ENCODE measurements at places on chromosomes 3 and 15.

DNA sequence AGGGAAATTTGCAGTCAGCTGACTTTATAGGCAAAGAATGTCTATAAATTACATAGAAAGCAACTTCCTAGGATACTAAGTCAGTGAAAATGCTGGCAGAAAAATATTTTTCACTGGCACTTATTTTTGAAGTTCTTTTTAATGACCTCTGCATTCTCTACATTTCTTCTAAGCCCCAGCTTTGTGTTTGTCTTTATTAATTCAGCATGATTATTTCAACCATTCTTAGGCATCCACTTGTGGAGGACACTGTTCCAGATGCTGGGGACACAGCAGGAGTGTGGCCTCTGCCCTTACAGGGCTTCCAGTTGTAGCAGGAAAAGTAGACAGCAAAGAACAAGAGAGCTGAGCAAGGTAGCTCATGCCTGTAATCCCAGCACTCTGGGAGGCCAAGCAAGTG, 15.0 kb downstream of the LRRK1 start:
- no peaks in the 10 kb centered on the region for H3K4me1 ChIP-seq
- H3K27me3 ChIP-seq, result no peaks in the 10 kb centered on the region
- no peak overlapping the region for H3K4me3 ChIP-seq
- H3K27ac ChIP-seq, result no peak overlapping the region
- no peaks in the 10 kb centered on the region for H3K36me3 ChIP-seq
- no peak for DNase-seq

DNA sequence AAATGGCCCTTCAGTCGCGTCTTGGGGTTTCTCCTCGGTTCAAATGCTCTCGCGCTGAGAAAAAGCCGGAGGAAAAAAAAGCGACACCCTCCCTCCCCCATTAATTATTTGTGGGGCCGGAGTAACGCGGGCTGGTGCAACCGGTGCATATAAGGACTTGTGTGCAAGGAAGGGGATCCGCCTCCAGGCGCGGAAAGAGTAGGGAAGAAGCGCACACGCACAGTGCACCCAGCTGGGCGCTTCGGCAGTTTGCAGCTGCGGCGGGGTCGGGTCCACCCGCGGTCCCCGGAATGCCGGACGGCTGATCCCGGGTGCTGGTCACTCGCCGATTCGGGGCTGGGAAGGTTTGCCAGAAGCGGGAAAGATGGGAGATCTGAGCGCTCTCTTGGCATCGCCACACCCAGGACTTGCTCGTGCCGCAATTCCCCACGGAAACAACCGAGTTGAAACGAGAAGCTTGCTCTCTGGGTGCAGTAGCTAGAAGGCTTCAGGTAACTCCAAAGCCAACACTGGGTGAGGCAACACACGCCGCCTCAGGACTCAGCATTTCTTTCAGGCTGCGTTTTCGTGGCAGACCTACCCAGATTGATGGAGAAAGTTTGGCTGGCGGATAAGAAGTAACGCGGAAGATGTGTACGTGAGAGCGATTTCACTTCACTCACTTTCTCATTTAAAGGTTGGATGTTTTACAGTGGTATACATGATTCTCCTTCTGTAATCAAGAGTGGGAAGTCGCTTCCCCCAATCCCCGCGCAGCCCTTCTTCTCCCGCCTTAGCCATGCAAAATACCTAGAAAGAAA, 720 bp upstream of the TNIK start:
- DNase-seq, result peak; percentile 64
- peaks cover 13% of the 10 kb centered on the region for H3K27me3 ChIP-seq
- peak overlapping the region; percentile 84 for H3K4me3 ChIP-seq
- H3K36me3 ChIP-seq, result no peaks in the 10 kb centered on the region

GRCh38 chr15:74892313-74892712, 2.5 kb downstream of the MPI start:
- H3K27ac ChIP-seq, result peak overlapping the region; percentile 93
- H3K36me3 ChIP-seq, result peaks cover 20% of the 10 kb centered on the region
- no peak for DNase-seq
- no peaks in the 10 kb centered on the region for H3K27me3 ChIP-seq

DNA sequence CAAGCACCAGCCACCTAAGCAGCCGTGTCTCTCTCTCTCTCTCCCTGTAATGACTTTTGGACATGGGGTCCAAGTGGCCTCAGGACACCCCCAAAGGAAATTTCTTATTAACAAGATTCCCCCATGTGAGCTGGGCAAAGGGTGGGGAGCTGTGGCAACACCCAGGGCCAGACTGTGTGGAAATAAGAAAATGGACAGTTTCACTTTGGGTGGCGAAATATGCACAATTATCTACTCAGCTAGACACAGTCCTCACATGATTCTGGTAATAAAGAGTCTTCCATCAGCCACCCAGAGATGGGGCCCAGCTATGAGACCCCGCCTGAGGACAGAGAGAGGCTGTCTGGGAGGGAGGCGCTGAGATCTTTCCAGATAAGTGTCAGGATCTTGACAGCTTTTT, 96.8 kb upstream of the TPM1 start:
- no peak overlapping the region for H3K27ac ChIP-seq
- H3K4me3 ChIP-seq, result no peak overlapping the region
- peaks cover 20% of the 10 kb centered on the region for H3K4me1 ChIP-seq
- no peak for DNase-seq
- H3K27me3 ChIP-seq, result no peaks in the 10 kb centered on the region

GRCh38 chr15:92468991-92469390, 75.3 kb downstream of the ST8SIA2 start:
- no peaks in the 10 kb centered on the region for H3K4me1 ChIP-seq
- DNase-seq, result no peak
- H3K27me3 ChIP-seq, result peaks cover 28% of the 10 kb centered on the region
- no peak overlapping the region for H3K4me3 ChIP-seq

DNA sequence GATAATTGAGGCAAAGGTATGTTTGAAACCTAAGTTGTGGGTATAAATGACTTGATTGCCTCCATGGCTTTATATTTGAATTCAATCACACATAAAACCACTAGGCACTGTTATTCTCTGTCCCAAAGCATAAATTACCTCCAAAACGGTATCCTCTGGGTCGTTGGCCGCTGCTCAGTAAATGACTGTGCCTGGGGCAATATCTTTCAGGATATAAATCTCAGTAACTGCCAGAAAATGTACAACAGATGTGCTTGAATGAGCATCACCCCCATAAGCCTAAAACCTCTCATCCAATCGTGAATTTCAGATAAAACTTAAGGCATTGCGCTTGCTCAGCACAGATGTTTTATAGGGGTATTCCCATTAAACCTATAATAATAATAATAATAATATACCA, 19.0 kb upstream of the C3orf49 start:
- no peaks in the 10 kb centered on the region for H3K4me1 ChIP-seq
- H3K27me3 ChIP-seq, result no peaks in the 10 kb centered on the region
- H3K36me3 ChIP-seq, result no peaks in the 10 kb centered on the region
- DNase-seq, result no peak
- no peak overlapping the region for H3K4me3 ChIP-seq

GRCh38 chr15:57820119-57820518, 113.6 kb downstream of the POLR2M start:
- H3K27me3 ChIP-seq, result no peaks in the 10 kb centered on the region
- no peaks in the 10 kb centered on the region for H3K4me1 ChIP-seq
- H3K4me3 ChIP-seq, result no peak overlapping the region
- H3K36me3 ChIP-seq, result no peaks in the 10 kb centered on the region
- H3K27ac ChIP-seq, result no peak overlapping the region

- H3K4me3 ChIP-seq, result no peak overlapping the region
- H3K27ac ChIP-seq, result no peak overlapping the region
- DNase-seq, result no peak
Measured at GRCh38 chr3:72316501-72317279, 531.6 kb downstream of the SHQ1 start.

DNA sequence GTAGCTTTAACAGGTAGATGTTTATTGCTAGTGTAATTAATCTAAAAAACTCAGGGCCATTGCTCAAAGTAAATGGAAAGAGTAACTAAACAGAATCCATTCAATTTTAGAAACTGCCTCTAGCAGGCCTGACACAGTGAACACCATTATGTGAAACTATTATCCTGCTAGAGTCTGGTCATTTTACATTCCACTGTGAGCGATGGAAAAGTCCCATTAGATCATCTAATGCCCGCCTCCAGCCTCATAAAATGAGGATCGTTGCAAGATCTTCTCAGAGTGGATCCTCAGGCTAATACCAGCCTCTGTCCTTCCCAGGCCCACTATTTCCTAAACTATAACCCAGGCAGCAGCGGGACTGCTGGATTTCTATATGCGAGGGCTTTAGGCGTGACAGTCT, 107.7 kb downstream of the WDR76 start:
- H3K4me3 ChIP-seq, result no peak overlapping the region
- peaks cover 29% of the 10 kb centered on the region for H3K4me1 ChIP-seq
- no peak for DNase-seq
- no peaks in the 10 kb centered on the region for H3K36me3 ChIP-seq

DNA sequence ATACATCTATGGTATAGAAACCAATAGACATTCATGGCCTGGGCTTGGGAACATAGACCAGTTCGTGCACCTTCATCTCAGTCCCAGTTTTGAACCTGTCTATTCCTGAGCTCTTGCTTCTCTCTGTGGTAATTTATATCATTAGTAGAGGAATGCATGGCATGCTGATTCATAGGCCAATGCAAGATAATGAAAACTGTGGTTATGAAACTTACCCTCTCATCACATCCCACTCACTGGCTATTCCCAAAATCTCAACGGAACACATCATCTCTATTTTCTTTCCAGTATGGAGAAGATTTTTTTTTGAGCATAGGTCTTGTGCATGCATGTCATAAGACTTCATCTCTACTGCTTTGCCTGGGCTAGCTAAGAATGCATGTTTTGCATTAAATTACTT, 18.7 kb upstream of the P2RY12 start:
- no peak overlapping the region for H3K27ac ChIP-seq
- no peaks in the 10 kb centered on the region for H3K27me3 ChIP-seq
- no peak for DNase-seq
- H3K4me1 ChIP-seq, result no peaks in the 10 kb centered on the region

DNA sequence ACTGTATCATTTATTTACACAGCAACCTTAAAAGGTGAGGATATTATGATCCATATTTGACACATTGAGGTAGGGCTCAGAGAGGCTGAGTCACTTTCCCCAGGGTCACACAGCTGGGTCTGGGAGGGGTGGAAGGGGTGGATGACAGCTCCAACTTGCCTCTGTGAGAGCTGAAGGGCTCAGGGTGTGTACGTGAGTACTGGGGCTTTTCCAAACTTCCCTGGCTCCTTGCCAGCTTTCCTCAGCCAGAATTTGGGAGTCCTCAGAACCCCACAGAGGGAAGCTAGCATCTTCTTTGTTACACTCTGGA, 58.3 kb upstream of the SLC6A11 start:
- DNase-seq, result no peak
- H3K27ac ChIP-seq, result no peak overlapping the region
- peaks cover 84% of the 10 kb centered on the region for H3K27me3 ChIP-seq
- H3K36me3 ChIP-seq, result no peaks in the 10 kb centered on the region

DNA sequence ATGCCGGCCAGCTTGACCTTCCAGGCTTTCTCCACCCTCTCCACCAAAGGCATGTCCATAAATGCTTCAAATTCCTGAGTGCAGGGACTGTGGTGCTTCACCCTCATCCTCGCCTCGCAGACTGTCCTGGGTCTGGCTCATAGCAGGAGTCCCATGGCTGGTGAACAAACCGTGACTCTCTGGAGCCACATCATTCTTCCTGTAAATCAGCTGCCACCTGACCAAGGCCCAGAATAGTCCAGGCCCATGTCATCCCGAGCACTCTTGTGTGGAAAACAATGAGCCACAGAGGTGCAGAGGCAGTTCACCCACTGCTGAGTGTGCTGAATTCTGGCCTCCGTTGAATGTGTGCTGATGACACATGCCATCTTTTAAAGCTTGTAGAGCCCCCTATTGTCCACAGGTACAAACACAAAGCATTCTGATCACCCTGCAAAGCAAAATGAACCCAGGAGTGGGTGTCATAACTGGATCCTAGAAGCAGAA, 68.6 kb downstream of the ABHD5 start:
- no peaks in the 10 kb centered on the region for H3K27me3 ChIP-seq
- H3K27ac ChIP-seq, result peak overlapping the region; percentile 69
- H3K4me3 ChIP-seq, result no peak overlapping the region

GRCh38 chr3:110576960-110577359, 494.7 kb upstream of the NECTIN3 start:
- no peaks in the 10 kb centered on the region for H3K4me1 ChIP-seq
- no peak for DNase-seq
- H3K27ac ChIP-seq, result no peak overlapping the region
- H3K4me3 ChIP-seq, result no peak overlapping the region
- no peaks in the 10 kb centered on the region for H3K36me3 ChIP-seq

DNA sequence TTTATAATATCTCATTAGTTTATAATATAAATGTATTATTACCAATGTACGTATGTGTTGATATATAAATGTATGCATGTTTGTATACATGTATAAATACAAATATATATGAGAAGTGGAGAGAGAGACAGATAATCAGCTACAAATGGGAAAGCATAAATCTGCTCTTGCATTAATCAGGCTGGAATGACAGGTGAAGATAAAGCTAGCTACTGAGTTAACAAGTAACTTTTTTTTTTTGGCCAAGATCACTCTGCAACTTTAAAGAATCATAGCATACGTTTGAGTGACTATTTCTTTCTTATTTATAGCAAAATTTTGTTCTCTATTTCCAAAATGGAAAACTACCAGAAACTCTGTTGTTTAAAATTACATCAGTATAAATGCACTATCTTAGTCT, 422.8 kb downstream of the SI start:
- H3K27me3 ChIP-seq, result no peaks in the 10 kb centered on the region
- H3K36me3 ChIP-seq, result no peaks in the 10 kb centered on the region
- H3K4me3 ChIP-seq, result no peak overlapping the region
- no peak overlapping the region for H3K27ac ChIP-seq
